Stimulated activated effector memory CD8-positive, alpha-beta T cell treated with anti-CD3 and anti-CD28 coated beads, Interleukin-12 subunit alpha, Interleukin-12 subunit beta, amount 100 ng/mL, for 72 hours (primary cell): ENCODE measurements at places on chromosomes 12 and 14.

DNA sequence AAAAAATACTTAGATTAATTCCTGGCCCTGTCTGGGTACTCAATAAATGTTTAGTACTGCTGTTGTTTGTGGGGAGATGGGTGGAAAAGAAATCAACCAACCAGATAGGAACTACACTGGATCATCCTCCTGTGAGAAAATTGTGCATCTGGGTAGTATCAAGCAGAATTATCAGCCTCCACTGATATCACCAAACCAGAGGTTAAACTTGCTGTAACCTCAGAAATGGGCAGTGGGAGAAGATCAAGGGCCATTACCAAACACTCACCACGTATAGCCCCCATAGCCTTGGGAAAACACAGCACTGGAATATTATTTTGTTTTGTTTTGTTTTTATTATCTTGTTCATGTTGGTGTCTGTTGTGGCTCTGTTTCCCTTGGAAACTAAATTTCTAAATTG is 19.7 kb downstream of the VEZT start:
- no peak for DNase-seq

DNA sequence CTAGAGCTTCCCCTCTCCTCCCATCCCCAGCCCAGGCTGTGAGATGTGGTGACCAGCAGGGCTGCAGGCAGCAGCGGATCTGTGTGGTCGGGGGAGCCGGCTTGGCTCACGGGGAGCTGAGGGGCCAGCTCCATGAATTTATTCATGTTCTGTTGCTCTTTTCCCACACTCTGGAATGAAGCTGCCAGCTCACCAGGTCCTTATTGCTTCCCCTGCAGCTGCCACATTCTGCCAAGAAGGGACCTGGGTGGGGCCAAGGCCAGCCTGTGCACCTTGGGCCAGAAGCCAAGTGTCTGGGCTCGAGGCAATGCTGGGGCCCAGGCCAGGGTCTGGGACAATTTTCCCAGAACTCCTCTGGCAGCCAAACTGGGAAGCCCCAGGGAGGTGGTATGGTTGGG is 2.5 kb upstream of the C1QL4 start:
- DNase-seq, result no peak

- no peak for DNase-seq
Measured at GRCh38 chr12:7114008-7114407, 5.0 kb upstream of the C1RL start.

GRCh38 chr14:104072586-104072985 is 12.9 kb upstream of the ASPG start:
- no peak for DNase-seq

DNA sequence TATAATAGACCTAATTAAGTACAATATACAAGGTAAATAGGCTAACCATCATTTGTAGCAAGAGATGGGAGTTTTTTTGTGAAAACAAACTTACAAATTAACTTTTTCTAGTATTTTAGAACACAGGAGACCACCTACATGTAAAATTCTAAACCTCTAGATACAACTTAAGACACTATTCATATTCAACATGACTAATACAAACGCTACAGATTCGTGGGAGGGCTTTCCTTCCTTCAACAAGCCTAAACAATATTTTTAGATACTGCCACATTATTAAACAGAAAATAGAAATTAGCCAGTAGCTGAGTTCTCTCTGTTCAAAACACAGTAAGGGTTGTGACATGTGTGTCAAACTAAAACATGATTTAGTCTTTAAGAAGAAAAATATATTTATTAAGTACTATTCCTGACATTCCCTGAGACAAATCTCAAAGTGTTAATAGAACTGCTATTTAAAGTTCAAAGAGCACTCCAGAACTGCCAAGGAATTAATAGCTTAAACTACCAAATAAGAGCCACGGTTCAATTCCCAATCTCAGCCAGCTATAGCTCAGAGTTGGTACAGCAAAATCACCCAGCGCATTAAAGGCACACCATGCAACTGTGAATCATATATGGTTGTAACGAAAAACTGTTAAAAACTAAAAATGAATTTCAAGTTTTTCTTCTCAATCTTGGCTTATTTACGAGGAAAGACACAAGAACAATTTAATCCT is 10.7 kb downstream of the MED13L start:
- no peak for DNase-seq

GRCh38 chr12:67222302-67222701 is 46.9 kb upstream of the CAND1 start:
- DNase-seq, result no peak
